Glutamatergic neuron (in vitro differentiated cells): ENCODE measurements at places on chromosomes 1 and 21. TPM values are rescaled to one million over a fixed set of nuclear protein-coding genes. Genes with fewer than 3 reads are reported as not detected.

DNA sequence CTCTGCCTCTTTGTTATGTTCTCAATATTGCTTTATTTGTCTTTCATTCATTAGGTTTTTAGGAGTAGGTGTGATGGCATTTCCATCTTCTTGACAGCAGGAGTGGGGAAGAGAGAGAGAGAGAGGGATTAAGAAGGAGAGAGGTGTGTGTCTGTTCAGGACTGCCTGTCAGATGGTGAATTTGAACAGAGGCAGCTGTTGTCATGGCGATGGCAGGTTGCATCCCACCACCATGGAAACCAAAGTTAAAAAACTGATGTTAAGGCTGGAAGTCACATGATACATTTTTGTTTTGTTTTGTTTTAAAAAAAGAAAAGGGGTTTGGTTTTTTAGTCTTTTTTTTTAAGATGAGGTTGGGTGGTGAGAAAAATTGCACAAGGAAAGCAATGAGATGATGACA lies 18.3 kb downstream of the CACNA1E start:
- no peak for DNase-seq

GRCh38 chr1:68173283-68173935 lies 58.9 kb downstream of the WLS start:
- DNase-seq = no peak

Gene TIE1
- 11.3 TPM for total RNA-seq

Gene CRYAA
- total RNA-seq = not detected

GRCh38 chr1:19033926-19034680 lies 77.6 kb upstream of the IFFO2 start:
- DNase-seq = no peak

Gene CTXND2
- total RNA-seq = not detected

GRCh38 chr1:29395736-29396437 lies 159.6 kb downstream of the PTPRU start:
- no peak for DNase-seq

GRCh38 chr1:6162773-6163172 lies 17.3 kb downstream of the CHD5 start:
- peak; percentile 61 for DNase-seq

GRCh38 chr21:38383411-38384237 lies 114.7 kb downstream of the ERG start:
- no peak for DNase-seq

Gene CELA2A
- total RNA-seq = not detected

GRCh38 chr21:34181431-34182039 lies 108.2 kb downstream of the MRPS6 start:
- DNase-seq = no peak

- no peak for DNase-seq
Measured at GRCh38 chr1:59641836-59642235, 172.9 kb upstream of the HOOK1 start.

DNA sequence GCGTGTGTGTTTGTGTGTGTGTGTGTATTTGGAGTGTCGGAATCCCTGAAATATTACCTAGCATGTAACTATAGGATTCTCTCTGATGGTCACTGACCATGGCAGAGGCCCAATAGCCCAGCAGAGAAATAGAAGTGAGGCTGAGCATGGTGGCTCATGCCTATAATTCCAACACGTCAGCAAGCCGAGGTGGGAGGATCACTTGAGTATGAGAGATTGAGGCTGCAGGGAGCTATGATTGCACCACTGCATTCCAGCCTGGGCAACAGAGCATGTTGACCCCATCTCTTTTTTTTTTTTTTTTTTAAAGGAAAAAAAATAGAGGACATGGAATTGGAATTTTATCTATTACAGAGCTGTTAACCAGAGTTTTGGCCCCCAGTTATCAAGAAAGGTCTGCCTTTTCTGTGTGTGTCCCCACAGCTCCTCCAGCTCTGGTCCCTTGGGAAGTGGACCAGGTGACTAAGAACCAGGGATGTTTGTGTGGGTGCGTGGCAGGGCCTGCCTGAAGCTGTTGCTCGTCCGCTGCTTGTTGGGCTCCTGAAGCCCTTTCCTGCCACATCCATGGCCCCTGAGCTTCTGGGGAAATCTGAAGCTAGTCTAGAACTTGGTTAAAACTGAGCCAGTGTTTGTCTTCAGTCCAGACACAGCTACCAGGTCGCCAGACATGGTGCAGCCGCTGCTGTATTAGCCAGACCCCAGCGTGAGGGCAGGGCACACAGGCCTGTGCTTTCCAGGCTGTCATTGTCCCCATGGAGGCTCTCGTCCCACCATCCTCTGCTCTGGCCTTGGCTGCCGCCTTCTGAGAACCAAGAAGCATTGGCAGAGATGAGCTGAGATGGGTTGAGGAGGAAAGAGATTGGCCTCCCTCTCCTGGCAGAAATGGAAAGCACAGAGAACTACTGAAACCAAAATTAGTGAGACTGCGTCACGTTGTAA lies 25.5 kb downstream of the CAPN9 start:
- no peak for DNase-seq

DNA sequence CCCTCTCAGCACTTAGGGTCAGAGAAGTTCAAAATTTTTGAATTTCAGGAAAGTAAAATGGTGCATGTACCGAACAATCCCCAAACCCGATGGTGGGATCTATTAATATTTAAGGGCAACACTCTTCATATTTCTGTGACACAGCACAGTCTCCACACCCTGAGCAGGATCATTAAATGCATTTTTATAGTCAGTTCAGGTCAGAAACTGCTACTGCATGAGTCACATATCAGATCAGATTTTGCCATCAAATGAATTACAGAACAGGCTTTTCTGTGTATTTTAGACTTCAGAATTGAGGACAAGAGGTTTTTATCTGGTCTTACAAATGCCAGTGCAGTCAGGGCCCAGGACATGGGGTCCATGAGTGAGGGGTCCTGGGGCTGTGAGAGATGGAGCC lies 79.2 kb downstream of the RIPK4 start:
- no peak for DNase-seq

GRCh38 chr1:182270731-182271130 lies 120.9 kb downstream of the GLUL start:
- DNase-seq = no peak
